Stimulated activated CD4-positive, alpha-beta T cell treated with anti-CD3 and anti-CD28 coated beads, TNF-alpha, amount 100 ng/mL, for 1 hour (primary cell): ENCODE measurements at places on chromosomes 3 and 15.
A peak's percentile ranks its signal among the peaks of the same experiment; 100 is the strongest.

GRCh38 chr3:123397050-123397590, 51.8 kb downstream of the ADCY5 start:
- no peak for DNase-seq

- DNase-seq, result no peak
These were observed 102.8 kb downstream of the XXYLT1 start for GRCh38 chr3:195168009-195168762.

DNA sequence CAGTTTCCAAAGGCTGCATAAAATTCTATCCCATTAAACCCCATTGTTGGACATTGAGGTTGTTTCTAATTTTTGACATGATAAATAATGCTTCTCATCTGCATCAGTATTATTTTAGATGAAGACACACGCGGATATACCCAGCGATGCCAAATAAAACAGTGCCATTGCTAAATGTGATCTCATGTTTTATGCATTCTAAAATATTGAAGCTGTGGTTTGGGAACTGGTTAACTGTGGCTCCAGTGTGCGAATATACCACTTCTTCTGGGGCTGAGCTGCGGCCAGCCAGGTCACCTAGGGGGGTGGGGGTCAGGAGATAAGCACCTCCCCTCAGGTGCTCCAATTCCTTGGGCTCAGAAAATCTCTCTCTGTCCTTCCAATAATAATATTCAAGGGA, 230.0 kb downstream of the ADAMTS9 start:
- DNase-seq, result no peak

GRCh38 chr3:16452261-16452660, 61.2 kb downstream of the RFTN1 start:
- DNase-seq, result no peak

GRCh38 chr3:57743496-57743895, 12.6 kb upstream of the SLMAP start:
- DNase-seq, result no peak

DNA sequence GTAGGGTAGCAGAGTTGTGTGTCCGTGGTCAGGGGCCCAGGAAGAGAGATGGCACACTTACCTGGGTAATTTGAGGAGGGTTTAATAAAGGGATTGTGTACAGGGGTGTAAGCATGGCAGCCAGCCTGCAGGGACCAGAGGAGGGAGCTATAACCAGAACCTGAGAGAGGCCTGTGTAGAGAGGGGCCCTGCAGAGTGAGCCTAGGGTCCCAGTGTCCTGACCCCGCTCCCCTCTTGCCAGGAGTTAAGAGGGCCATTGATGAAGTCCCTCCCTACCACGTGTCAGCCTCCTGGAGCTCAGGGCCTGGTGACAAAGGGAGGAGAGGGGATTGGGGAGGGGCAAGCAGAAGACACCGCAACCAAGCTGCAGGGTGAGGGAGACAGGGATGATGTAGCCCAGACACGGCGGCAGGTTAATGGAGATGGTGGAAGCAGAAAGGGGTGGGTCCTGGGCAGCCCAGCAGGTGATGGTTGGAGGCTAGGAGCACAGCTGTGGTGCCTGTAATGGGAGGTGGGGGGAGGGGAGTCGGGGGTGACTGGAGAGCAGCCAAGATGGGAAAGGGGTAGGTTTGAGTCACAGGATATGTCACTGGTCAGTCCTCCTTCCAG, 165.4 kb upstream of the TOPAZ1 start:
- DNase-seq, result no peak

GRCh38 chr3:13346481-13347389, 73.4 kb downstream of the NUP210 start:
- DNase-seq, result peak; percentile 41

GRCh38 chr3:45957586-45957985, 14.3 kb downstream of the CXCR6 start:
- DNase-seq, result no peak

GRCh38 chr3:194103983-194104751, 31.8 kb upstream of the HES1 start:
- no peak for DNase-seq

DNA sequence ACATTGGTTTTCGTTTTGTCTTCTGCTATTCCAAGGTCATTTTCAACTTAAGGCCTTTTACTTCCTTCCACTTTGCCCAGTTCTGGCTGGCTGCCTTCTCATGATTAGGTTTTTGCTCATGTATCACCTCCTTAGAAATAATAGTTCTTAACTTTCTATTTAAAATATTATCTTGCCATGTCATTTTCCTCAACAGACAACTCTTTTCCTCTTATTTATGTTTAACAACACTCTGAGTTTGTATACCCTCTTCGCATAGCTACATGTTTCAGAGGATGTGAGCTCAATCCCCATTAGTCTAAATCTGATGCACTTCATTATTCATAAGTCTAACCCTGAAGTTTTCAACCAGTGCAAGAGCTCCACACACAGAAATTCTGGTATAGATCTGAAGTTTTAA, 299.1 kb downstream of the BCHE start:
- DNase-seq, result no peak

GRCh38 chr15:69308949-69309348, 10.2 kb downstream of the PAQR5 start:
- no peak for DNase-seq

DNA sequence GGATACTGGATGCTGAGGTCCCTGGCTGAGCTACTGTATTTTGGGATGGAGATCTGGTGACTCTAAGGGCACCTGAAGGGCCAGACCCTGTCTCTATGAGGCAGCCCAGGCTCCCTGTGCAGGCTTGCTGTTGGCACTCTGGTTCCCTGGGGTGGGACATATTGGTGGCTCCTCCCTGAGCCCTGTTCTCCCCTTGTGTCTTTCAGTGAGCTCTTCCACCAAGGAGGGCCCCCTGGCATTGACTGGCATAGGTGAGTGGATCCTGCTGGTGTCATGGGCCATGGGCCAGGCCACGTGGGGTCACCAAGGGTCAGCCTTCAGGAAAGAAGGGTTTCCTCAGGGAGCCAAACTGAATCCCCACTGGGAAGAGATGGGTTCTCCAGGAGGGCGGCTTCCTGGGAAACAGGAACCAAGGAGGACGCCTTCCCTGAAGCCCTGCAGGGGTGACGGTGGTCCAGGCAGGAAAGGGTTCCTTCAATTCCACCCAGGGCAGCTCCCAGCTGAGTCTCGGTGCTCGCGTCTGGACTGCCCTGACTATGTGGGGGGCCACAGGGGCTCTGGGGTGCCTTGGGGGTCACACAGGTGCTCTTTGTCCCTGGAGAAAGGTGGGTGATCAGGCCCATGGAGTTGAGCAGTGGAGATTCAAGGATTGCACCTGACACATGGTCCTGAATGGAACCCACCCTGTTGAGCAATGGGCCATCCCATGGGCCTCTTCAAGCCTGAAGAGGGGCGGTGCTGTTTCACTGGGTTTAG, 220.4 kb downstream of the SNRPN start:
- no peak for DNase-seq

DNA sequence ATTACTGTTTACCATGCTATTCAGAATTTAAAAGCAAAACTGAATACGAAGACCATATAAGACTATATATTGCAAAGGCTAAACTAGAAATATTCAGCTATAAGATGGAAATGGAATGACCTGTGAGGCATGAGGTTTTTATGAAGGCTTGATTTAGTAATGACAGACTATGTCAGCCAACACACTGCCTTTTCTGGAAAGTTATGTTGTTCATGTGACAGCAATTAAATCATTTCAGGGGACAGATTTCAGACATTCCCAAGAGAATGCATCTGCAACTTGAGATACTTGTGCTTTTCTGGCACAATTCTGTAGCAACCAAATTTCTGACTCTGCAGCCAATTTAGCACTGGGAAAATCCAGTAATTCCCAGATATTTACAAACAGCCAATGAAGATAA, 8.6 kb upstream of the GATM start:
- no peak for DNase-seq

GRCh38 chr3:194386066-194386465, 13.0 kb downstream of the GP5 start:
- no peak for DNase-seq

DNA sequence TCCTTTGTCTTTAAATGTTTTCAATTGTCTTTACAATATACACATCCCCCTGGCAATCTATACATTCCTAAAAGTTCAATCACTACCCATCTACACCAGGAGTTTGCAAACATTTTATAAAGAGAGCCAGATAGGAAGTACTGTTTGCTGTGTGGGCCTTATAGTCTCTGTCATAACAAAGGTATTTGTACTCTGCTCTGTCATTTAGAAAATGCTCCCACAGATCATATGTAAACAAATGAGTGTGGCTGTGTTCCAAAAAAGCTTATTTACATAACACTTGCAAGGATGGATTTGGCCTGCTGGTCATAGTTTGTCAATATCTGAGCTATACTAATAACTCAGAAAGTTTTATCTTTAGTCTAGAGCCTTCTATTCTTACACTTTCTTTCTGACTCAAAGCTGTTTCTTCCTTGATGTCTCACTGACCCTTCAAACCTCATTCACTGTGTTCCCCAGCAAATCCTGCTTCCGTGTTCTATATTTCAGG, 511.9 kb downstream of the GBE1 start:
- no peak for DNase-seq

GRCh38 chr15:100901296-100901695, 17.9 kb upstream of the LRRK1 start:
- DNase-seq, result no peak

DNA sequence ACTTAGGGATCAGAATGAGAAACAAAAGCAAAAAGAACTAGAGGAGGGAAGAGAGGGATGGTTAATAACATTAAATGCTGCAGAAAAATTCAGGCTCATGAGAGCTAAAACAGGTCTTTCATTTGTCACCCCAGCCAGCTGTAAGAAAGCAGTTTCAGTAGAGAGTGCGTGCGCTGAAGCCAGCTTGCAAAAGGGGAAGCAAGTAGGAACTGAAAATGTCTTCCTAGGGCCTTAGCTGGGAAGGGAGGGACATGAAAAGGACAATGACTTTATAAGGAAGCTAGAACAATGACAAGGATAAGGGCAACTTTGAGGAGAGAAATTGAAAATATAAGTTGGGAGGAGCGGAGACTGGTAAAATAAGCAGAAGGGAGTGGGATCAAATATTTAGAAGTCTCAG, 3.1 kb downstream of the CIAO2A start:
- no peak for DNase-seq

DNA sequence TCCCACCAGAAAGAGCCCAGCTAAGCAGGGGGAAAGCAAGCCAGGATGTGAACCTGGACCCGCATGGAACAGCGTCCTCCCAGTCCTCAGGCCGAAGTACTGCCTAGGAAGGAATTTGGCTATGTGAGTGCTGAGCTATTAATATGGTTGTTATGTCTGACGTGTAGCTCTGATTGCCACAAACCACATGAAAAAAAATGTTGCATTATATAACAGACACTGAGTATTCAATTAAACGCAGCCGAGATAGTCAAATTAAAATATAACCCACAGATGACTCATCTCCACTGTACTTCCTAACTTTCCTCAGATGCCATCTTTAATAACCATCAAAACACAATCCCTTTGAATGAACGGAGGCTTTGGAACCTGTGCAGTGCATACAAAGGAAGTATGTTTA, 111.1 kb downstream of the GABRB3 start:
- DNase-seq, result no peak

- DNase-seq, result no peak
These were observed 693 bp downstream of the CD200 start for GRCh38 chr3:112333381-112334317.

DNA sequence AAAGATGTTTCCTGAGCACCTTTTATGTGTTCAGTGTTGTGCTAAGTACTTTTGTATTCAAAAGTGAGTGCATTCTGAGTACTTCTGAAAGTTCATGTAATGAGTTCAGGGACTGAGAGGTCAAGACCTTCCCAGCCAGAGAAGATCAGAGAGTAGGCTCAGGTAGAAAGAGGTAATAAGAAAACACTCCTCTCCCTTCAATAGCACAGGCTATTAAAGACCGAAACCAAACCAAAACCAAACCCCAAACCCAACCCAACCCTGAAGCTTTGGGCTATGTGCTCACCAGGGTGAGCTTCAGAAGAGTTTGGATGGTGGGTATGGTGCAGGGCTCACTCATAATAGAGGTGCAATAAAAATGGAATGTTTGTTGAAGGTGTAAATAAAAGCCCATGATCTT, 76.7 kb upstream of the FAM3D start:
- DNase-seq, result no peak

DNA sequence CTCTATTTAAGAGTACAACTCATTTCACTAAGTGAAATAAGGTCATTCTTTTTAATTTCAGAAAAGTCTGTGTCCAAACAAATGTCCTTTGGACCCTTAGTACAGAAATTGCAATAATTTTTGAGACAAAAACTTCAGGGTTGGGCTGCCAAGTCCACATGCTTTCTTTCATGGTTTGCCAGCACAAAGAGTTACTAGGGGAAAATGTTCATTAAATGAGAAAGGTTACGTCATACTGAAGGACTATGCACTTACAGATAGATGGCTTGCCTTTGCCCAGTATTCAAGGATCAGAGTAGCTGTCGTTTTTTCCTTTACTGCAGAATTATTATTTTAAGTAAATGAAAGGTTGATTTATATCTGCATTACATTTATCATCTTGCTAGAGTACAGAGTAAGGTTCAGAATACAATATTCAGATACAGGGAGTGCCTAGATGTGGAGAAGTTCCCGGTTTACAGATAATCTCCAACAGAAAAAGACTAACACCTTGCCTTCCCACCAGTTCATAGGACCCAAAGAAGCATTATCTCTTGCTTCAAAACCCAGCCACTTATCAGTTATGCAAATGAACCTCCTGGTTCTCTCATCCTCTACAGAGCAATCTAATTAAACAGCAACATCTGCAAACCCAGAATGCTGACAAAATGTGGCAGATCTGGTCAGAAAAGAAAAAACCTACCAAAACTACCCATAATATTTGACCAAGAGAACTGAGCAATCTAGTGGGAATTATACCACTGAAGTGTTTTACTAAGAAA, 179.3 kb downstream of the FRMD5 start:
- DNase-seq, result no peak

DNA sequence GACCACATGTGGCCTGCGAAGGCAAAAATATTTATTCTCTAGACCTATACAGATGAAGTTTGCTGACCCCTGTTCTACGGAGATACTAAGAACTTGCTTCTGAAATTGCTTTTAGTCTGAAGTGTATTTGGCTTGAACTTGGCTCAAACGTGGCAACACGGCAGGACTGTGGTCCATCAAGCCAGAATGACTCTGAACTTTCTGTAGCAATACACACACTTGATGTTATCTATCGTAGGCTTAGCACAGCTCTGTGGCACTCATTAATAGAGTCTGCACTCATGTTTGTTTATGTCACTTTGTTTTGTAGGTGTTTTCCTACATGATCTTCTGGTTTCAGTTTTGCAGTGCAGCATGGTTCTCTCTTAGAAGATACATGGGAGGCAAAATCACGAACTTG, 298.1 kb downstream of the ADAMTS17 start:
- DNase-seq, result no peak
